Activated CD4-positive, alpha-beta T cell treated with anti-CD3 and anti-CD28 coated beads, Interleukin-2, amount 50 U/mL, for 4 hours (primary cell): ENCODE measurements at places on chromosomes 1 and 21.
A peak's percentile ranks its signal among the peaks of the same experiment; 100 is the strongest.

GRCh38 chr1:21283524-21283923 lies 6.7 kb downstream of the ECE1 start:
- DNase-seq: no peak

DNA sequence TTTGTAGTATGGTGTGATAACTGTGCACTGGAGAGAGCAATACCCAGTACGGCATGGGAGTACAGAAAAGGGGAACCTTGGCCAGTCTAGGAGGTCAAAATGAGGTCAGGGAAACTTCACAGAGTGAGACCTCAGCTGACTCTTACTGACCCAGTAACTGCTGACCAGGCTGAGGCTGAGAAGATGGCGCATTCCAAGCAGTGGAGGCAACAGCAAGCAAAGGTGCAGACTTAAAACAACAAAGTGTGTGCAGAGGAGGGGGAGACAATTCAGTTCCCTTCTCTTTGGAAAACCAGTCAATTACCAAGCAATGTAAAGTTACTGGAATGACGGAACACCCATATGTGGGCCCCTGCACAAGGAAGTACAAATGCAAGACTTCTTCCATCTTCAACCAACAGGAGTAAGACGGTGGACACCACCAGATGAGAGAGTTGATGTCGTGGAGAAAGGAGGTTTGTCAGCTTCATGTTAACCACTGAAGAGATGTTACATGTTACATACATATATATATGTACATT lies 54.6 kb upstream of the PRDX6 start:
- no peak for DNase-seq

DNA sequence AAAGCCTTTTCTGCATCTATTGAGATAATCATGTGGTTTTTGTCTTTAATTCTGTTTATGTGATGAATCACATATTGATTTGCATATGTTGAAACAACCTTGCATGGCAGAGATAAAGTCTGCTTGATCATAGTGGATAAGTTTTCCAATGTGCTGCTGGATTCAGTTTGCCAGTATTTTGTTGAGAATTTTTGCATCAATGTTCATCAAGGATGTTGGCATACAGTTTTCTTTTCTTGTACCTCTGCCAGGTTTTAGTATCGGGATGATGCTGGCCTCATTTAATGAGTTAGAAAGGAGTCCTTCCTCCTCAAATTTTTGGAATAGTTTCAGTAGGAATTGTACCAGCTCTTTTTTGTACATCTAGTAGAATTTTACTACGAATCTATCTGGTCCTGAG lies 55.0 kb downstream of the COL24A1 start:
- DNase-seq: no peak

DNA sequence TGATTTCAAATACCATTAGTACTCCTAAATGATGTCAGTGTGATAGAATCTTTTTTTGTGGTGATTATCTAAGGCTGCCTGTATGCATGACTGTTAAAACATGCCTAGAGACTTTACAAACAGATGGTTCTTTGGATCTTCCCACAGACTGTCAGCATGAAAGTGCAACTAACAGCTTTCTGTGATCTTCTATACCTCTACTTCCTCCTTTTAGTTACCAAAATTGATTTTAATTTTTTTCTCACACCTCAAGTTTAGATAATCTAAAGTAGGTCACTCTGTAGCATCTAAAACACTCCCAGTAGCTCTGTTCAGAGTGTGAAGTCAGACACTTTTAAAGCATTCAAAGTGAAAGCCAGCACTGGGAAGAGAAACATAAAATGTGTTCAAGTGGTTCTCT lies 534.5 kb downstream of the PTPRC start:
- no peak for DNase-seq

GRCh38 chr1:58572690-58573089 lies 4.4 kb downstream of the TACSTD2 start:
- no peak for DNase-seq

DNA sequence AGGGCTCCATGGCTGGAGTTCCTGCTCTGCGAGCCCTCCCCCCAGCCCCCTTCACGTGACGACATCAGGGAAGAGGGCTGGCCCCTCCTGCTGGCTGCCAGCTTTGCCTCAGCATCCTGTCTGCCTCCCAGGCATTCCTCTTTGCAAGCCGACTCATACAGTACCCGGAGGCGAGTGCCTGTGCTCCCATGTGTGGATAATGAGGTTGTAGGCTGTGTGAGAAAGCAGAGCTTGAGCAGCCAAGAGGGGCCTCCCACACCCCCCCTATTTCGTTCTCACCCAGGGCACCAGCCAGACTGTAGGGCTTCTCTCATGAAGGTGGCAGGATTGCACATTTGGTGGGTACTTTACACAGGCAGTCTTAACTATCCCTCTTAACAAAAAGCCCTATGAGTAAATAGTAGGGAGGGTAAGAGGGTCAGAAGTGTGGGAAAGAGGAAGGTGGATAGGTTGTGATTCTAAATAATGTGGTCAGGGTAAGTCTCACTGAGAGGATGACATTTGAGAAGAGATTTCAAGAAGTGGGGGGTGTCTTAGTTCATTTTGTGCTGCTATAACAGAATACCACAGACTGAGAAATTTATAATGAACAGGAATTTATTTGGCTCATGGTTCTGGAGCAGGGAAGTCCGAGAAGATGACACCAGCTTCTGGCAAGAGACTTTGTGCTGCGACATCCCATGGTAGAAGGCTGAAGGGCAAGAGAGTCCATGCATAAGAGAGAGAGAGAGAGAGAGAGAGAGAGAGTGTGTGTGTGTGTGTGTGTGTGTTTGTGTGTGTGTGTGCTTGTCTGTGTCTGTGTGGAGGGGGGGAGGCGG lies 113.5 kb downstream of the OMA1 start:
- DNase-seq: no peak

- DNase-seq: no peak
Measured at GRCh38 chr1:22490309-22490708, 38.7 kb downstream of the ZBTB40 start.

DNA sequence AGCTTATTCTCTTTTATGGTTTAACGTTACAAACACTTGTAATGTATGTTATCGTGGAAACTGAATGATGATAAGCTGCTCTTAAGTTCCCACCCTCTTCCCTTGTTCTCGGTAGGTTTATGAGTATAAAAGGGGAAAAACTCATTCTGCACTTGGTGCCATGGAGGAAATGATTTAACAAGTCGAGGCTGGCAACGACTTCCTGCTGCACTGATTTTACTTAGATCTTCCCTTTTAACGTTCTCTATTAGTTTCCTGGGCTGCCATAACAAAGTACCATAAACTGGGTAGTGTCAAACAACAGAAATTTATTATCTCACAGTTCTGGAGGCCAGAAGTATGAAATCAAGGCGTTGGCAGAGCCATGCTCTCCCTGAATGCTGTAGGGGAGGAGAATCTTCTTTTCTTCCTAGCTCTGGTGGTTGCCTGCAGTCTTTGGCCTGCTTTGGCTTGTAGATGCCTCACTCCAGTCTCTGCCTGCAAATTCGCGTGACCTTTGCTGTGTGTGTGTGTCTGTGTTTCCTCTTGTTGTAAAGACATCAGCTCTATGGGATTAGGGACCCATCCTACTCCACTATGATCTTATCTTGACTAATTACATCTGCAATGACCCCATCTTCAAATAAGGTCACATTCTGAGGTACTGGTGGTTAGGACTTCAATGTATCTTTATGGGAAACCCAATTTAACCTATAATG lies 26.3 kb downstream of the HUNK start:
- DNase-seq: no peak

DNA sequence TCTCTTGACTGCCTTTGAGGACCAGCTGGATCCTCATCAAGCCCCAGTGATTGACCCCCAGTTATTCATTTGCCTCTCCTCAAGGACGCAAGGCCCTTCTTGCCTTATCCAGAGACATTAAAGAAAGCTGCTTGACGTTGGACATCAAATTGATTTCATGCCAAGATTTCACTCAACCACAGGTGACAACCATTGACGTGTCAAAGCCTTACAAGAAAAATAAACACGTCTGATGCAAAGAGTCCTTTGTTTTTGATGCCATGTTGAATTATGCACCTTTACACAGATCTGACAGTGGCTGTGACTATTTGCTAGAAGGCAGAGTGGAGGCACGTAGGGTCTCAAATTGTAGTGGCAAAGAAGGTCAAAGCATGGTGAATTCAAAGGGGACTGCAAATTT lies 666.2 kb upstream of the CAMK1G start:
- DNase-seq: no peak

- no peak for DNase-seq
Measured at GRCh38 chr1:24425441-24425840, 9.8 kb downstream of the NIPAL3 start.

DNA sequence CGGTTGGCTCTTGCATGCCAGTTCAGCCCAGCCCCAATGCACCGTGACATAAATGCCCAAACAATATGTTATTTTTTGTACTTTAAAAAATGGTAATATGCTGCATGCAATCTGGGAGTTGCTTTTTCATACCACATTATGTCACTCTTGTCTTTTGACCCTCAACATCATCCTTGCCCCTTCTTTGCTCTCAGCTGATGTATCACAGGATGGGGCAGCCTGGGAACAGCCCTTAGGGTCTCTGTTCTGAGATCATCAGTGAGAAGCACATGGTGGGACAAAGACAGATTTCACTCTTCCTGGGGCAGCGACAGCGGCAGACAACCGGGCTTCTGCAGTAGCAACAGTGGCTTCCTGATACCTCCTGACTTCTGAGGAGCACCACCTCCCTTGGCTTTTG lies 79.5 kb downstream of the SETD4 start:
- no peak for DNase-seq

GRCh38 chr1:8764293-8764937 lies 53.0 kb downstream of the RERE start:
- no peak for DNase-seq

- no peak for DNase-seq
Measured at GRCh38 chr1:17358557-17358956, 13.4 kb upstream of the PADI6 start.

- no peak for DNase-seq
Measured at GRCh38 chr1:111503585-111504060, at the start of the genes ADORA3 and TMIGD3. Gene ADORA3 (minus strand): TSS chr1:111503633. CDS start chr1:111503354, 279 bp downstream. Gene TMIGD3 (minus strand): TSS chr1:111503633. CDS start chr1:111503354, 279 bp downstream.

DNA sequence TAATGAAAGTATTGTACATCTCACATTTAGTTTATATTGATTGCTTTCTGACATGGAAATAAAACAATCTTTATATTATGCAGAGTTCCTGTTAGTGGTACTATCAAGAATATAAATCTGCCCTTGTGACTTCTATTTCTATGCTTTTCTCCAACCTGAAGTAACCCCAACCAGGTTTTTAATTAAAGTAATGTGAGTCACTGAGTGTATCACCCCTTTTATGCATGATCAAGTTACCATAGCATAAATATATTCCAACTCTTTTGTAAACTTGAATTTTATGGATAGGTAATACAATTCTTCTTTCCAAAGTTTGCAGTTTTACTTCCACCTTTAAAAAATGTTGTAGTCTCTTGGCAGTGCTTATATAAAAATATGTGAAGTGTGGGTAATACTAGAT lies 532.3 kb downstream of the USP25 start:
- no peak for DNase-seq

GRCh38 chr1:207172885-207173284 lies 68.9 kb downstream of the C4BPA start:
- no peak for DNase-seq

DNA sequence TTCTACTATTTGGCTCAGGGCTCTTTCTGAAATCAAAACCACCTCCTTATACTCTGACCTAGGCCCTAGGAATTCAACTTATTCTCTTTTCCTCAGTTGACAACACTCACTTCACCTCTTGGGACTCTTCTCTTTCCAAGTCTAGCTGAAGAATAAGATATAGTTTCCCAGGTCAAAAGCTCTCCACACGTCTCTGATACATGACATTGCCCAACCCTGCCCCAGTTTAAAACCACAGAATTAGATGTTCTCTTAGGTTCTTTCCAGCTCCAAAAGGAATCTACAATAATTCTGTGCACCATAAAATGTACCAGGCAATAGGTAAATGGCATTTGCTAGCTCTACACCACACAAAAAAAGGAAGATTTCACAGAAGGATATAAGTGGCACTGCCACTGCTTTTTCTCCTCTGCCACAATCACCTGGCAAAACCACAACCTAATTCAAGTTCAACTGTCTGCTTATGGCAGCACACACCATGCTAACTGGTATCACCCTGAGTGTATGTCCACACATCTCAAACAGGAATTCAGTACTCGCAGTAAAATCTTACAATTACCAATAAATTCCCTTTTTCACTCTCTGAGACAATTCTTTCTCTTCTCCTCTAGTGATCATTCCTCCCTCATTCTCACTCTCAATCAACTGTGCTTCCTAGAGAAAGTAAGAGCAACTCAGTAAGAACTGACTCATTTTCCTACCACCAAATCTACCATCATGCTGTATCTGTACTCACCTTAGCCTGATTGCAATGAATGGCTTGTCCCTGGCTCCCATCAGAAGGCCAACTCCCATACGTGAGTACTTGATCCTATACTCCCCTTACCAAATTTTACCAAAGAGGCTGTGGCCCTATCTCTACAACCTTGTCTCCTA lies 27.3 kb downstream of the ZBTB8OS start:
- DNase-seq: no peak

DNA sequence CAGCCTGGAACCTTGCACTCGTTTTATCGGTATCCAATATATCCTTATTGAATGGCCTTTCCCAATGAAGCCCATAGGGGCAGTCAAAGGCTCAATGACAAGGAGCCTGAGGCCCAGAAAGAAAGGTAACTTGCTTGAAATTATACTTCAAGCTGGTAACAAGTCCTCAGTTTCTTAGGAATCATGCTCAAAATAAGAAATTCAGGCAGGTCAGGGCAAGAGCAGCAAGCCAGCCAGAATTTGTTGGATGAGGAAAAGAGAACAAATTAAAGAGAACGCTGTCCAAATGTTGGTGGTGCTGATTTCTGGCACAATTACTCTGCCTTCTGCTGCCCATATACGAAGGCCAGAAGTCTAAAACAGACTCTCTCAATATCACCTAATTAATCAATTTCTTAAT lies 77.6 kb downstream of the DDX20 start:
- DNase-seq: no peak

GRCh38 chr1:169070547-169070946 lies 35.9 kb upstream of the ATP1B1 start:
- DNase-seq: no peak

GRCh38 chr21:14862794-14863720 lies 201.7 kb downstream of the NRIP1 start:
- no peak for DNase-seq

DNA sequence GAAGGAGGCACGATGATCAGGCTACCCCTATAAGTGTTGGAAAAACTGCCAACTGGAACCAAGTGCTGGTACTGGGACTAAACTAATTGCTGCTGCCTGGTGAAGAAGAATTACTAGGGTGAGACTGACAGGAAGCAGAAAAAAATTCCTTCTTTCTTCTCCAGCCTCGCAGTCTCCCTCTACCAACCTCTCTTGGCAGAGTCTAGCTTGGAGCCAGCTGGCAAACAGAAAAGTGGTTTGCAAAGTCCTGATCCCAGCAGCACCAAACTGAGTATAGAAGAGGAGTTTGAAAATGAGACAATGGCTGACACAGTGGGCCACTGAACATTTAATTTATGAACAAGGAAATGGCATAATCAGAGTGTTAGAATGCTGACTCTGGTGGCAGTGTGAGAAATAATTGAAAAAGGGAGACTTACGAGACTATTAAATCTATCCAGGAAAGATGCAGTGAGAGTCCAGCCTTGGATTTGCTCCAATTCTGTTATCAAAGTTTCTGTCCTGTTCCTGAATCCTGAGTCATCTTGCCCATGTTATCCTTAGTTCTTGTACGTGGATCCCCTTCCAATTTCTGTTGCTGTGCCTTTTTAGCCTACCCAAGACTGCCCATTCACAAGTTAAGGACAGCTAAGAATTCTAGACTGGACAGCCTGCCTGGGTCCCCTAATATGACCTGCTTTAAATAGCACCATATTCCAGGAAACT lies 23.7 kb upstream of the DISP1 start:
- no peak for DNase-seq

GRCh38 chr1:22712502-22713271 lies 2.0 kb downstream of the EPHB2 start:
- no peak for DNase-seq

- DNase-seq: peak; percentile 66
Measured at GRCh38 chr1:235075048-235075776, 53.4 kb downstream of the TOMM20 start.
